ENCODE measurements at places on chromosomes 2 and 18.

GRCh38 chr2:205850611-205851010 is 168.3 kb downstream of the NRP2 start:
- no peaks in the 10 kb centered on the region for H3K4me1 ChIP-seq
- H3K27me3 ChIP-seq: no peaks in the 10 kb centered on the region
- no peaks in the 10 kb centered on the region for H3K36me3 ChIP-seq
- H3K4me3 ChIP-seq: no peak overlapping the region
- DNase-seq: no peak
- H3K27ac ChIP-seq: no peak overlapping the region

- H3K27ac ChIP-seq: no peak overlapping the region
- no peaks in the 10 kb centered on the region for H3K36me3 ChIP-seq
- no peaks in the 10 kb centered on the region for H3K27me3 ChIP-seq
These were observed 8.6 kb downstream of the CIDEA start for GRCh38 chr18:12262748-12263147.

DNA sequence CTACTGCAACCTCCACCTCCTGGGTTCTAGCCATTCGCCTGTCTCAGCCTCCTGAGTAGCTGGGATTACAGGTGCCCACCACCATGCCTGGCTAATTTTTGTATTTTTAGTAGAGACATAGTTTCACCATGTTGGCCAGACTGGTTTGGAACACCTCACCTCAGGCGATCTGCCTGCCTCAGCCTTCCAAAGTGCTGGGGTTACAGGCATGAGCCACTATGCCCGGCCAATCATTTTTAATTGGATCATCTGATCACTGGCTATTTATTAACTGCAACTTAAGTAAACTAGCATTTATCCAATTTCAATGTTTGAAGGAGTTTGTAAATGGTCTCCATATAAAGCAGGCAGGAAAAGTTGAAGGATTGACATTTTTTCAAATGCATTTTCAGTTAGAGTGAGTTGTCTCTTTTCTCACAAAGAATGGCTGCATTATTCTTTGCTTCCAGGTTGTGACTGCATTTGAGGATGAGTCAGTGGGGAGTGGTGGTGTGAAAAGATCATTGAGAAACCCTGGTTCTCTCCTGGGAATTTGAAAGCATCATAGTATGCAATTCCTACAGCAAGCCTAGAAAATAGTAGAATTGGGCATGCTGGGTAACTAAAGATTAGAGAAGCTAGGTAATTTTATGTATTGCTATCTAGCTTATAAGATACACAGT is 431.1 kb upstream of the ZEB2 start:
- H3K27me3 ChIP-seq: no peaks in the 10 kb centered on the region
- H3K27ac ChIP-seq: no peak overlapping the region
- H3K4me1 ChIP-seq: no peaks in the 10 kb centered on the region

GRCh38 chr2:16251511-16252225 is 311.3 kb downstream of the MYCN start:
- H3K4me1 ChIP-seq: no peaks in the 10 kb centered on the region
- no peak overlapping the region for H3K27ac ChIP-seq

DNA sequence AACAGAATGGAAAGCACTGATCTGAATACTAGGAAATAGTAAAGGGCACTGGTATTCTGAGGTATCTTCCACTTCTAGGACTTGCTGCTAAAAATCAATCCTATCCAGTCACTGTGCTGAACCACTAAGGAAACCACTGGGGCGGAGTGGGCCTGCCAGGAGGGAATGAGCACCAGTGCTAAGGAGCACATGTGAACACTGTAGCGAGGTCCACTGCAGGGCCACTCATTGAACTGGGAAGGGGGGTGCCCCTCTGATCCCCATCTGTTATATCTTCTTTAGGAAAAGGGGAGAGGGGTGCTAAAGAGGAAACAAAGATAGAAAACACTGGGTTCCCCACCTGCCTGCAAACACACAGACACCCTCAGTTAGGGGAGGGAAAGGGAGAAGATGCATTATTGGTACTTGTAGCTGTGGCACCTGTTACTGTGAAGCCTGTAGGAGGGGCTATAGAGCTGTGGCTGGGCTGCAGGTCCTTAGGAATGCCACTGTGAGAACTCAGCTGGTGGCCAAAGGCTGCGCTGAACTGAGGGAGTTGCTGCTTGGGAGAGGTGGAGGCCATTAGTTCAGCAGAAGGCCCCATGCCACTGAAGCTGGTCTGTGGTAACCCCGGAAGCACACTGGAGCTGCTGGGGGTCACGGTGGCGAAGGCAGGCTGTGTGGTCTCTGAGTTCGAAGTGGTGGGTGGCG is 81.8 kb downstream of the INO80D start:
- H3K4me3 ChIP-seq: no peak overlapping the region
- peak; percentile 36 for DNase-seq
- no peaks in the 10 kb centered on the region for H3K4me1 ChIP-seq
- H3K36me3 ChIP-seq: peaks cover 41% of the 10 kb centered on the region
- no peak overlapping the region for H3K27ac ChIP-seq

GRCh38 chr2:213496226-213496625 is 212.0 kb downstream of the SPAG16 start:
- H3K27me3 ChIP-seq: no peaks in the 10 kb centered on the region
- no peak overlapping the region for H3K27ac ChIP-seq
- no peak overlapping the region for H3K4me3 ChIP-seq
- no peaks in the 10 kb centered on the region for H3K4me1 ChIP-seq

- no peak overlapping the region for H3K4me3 ChIP-seq
- no peak for DNase-seq
- no peaks in the 10 kb centered on the region for H3K36me3 ChIP-seq
- no peak overlapping the region for H3K27ac ChIP-seq
- no peaks in the 10 kb centered on the region for H3K4me1 ChIP-seq
These were observed 50.2 kb upstream of the KCNE4 start for GRCh38 chr2:223001797-223002175.

- H3K27me3 ChIP-seq: no peaks in the 10 kb centered on the region
- no peaks in the 10 kb centered on the region for H3K36me3 ChIP-seq
- no peak overlapping the region for H3K4me3 ChIP-seq
- no peak for DNase-seq
These were observed 39.9 kb downstream of the REEP1 start for GRCh38 chr2:86297382-86298147.

- no peaks in the 10 kb centered on the region for H3K36me3 ChIP-seq
- H3K4me3 ChIP-seq: no peak overlapping the region
- H3K4me1 ChIP-seq: no peaks in the 10 kb centered on the region
- H3K27ac ChIP-seq: no peak overlapping the region
These were observed 103.1 kb upstream of the ALKAL2 start for GRCh38 chr2:390959-391358.

DNA sequence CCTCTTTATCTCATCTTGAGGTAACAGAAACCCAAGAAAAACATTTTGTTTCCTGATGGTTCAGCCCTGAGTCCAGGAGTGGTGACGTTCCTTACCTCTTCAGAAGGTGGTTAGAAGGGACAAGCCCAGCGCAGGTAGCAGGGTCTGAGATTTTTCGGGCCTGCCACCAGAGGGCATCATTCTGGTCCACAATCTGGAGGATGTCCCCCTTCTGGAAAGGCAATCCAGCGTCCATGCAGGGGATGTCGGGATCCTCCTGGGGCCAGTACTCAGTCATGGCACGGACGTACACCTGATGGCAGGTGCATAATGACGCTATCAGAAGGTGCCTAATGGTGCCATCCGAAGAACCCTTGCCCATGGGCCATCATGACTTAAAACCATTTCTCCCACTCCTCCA is 17.7 kb downstream of the MPP4 start:
- H3K4me1 ChIP-seq: no peaks in the 10 kb centered on the region
- no peaks in the 10 kb centered on the region for H3K36me3 ChIP-seq
- no peak overlapping the region for H3K27ac ChIP-seq

Measured in stomach (tissue), 19 donors.